ENCODE measurements at places on chromosomes 5 and 9.

GRCh38 chr5:59790376-59790775 is 103.2 kb downstream of the PDE4D start:
- DNase-seq = peak; percentile 16

DNA sequence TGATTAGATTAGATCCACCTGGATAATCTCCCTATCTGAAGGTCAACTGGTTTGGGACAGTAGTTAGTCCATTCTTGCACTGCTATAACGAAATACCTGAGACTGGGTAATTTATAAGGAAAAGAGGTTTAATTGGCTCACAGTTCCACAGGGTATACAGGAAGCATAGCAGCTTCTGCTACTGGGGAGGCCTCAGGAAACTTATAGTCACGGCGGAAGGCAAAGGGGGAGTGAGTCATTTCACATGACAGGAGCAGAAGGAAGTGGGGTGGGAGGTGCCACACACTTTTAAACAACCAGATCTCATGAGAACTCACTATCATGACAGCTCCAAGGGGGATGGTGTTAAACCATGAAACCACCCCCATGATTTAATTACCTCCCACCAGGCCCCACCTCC is 9.9 kb downstream of the C9orf40 start:
- peak; percentile 3 for DNase-seq

DNA sequence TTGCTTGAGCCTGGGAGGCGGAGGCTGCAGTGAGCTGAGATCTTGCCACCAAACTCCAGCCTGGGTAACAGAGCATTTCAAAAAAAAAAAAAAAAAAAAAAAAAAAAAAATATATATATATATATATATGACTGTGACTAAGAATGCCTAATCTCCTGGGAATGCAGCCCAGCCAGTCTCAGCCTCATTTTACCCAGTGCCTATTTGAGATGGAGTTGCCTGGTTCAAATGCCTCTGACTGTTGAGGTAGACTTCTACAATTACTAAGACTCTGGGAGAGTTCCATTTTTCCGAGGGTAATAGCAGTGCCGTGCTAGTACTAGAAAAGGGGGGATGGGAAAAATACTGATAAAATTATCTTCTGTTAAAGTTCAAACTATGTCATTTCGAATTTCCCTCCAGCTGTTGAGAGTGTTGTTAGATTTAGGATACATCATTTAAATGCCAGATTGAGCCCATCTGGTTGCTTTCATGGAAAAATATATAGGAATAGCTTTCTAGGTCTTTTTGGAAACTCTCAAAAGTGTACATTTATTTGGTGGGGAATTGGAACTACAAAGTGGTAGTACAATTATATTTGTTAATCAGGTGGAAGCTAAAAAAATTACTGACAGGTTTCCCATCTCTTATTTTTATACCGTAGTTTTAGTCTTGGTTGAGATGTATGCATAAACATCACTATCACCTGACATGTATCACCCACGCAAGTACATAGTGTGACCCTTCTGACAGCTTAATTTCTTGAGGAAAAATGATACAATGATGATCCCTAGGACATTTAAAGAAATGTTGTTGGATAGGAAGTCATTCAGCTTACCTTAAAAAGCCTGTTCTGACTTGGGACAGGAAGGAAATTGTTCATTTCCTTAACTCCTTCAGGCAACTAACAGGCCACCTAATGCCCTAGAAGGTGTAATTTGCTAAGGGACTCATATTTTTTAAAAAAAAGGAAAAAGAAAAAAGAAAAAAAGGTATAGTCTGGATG is 214.9 kb downstream of the ADAMTSL1 start:
- no peak for DNase-seq

GRCh38 chr5:174311121-174311520 is 265.6 kb downstream of the NSG2 start:
- DNase-seq = no peak

DNA sequence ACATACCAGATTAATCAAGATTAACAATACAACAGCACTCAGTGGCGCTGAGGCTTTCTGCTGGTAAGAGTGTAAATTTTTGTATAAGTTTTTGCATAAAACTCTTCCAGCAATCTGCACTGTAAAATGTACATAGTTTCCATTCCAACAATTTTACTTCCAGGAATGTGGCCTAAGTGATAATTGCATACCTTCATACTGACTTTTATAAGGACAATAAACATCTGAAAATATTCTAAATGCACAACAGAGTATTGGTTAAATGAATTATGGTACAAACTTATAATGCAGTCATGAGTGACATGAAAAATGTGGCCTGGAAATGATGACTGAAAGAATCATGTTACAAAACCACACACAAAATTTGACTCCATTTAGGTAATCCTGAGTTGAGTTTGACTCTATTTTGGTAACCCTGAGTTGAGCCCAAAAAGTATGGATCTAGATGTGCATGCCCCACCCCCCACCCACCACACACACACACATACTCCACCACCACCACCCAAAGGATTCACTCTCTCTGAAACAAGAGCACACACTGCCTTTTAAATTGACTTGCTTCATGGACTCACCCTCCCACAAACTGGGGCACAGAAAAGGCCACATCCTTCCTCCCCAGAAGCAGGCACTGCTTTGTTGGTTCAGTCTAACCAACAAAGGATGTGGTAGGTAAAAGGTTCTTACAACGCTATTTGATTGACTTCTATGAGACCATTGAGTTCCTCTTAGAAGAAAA is 137.6 kb downstream of the SUSD1 start:
- peak; percentile 79 for DNase-seq

GRCh38 chr5:151738125-151738848 is 20.1 kb downstream of the ATOX1 start:
- DNase-seq = no peak

DNA sequence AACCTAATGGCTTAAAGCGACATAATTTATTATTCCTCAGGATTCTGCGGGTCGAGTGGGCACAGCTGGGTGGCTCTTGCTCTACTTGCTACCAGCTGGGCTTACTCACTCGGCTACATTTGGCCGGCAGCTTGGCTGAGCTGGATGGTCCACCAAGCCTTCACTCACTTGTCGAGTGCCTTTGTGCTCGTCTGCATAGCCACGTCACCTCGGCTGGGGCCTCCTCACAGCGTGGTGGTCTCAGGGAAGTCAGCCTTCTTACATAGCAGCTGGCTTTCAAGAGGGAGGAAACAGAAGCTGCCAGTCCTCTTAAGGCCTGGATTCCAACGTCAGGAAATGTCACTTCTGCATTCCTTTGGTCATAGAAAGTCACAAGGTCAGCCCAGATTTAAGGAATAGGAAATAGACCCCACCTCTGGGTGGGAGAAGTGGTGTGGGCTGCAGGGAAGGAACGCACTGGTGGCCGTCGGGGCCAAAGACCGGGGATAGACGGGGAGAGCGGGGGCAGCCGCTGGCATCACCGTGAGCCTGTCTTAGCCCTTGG is 75.1 kb upstream of the RUFY1 start:
- no peak for DNase-seq

DNA sequence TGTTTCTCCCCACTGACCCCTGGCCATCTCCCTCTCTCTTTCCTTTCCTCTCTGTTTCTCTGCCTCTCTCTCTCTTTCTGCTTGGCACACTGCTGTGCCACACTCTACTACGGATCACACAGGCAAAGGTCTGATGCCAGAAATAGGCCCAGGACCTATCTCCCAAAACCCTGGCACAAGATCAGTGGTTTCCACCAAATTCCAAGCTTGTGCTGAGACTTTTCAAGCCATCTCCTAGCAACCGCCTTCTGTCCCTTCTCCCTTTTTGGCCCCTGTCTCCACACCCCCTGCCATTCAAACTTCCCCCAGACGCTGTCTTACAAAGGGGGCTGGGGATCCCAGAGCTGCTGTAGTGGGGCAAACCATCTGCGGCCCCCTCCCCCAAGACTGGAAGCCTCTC is 38.5 kb upstream of the RARS1 start:
- DNase-seq = no peak

DNA sequence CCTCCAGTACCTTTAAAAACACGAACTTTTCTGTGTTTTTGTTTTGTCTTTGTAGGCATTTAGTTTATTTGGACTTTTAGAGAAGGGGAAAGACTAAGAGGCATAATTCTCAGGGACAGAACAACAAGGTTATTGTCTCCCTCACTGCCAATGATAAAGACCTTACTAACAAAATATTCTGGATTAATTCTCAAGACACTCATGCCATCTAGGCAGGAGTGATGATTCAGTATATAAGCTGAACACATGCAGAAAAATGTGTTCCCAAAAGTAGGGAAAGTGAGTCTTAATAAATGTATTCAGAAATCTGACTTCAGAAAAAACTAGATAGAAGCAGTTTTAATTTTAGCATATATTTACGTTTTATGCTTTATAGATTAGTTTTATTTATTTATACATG is 17.4 kb upstream of the ASPN start:
- no peak for DNase-seq

GRCh38 chr5:173010021-173010420 is 26.4 kb downstream of the ATP6V0E1 start:
- DNase-seq = no peak

Measured in CD4-positive, alpha-beta T cell treated with Interleukin-21 for 1 hour (primary cell).